ENCODE measurements at places on chromosomes 4 and X.

GRCh38 chrX:69991685-69992084 is 58.1 kb downstream of the AWAT2 start:
- DNase-seq = no peak

DNA sequence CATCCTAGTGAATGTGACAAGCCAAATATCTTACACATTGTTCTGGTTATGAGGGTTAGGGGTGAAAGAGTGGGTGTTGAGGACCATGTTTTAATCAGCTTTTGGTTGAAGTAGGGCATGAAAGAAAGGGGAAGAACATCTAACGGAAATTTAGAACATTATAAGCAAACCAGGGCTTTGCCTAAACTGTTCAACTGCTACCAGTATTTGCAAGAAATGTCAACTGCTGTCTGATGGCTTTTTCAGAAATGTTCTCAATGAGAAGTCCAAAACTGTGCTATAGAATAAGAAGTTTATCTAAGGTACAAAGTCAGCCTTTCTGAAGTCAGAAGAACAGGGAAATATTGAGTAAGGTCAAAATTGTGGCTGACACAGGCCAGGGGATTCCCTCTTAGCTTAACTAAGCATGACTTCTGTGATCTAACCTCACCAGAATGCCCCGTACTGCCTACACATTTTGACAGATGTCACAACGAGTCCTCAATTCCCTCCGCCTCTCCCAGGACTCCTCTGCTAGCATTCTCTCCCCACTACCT is 67.1 kb downstream of the DTHD1 start:
- DNase-seq = peak; percentile 18

DNA sequence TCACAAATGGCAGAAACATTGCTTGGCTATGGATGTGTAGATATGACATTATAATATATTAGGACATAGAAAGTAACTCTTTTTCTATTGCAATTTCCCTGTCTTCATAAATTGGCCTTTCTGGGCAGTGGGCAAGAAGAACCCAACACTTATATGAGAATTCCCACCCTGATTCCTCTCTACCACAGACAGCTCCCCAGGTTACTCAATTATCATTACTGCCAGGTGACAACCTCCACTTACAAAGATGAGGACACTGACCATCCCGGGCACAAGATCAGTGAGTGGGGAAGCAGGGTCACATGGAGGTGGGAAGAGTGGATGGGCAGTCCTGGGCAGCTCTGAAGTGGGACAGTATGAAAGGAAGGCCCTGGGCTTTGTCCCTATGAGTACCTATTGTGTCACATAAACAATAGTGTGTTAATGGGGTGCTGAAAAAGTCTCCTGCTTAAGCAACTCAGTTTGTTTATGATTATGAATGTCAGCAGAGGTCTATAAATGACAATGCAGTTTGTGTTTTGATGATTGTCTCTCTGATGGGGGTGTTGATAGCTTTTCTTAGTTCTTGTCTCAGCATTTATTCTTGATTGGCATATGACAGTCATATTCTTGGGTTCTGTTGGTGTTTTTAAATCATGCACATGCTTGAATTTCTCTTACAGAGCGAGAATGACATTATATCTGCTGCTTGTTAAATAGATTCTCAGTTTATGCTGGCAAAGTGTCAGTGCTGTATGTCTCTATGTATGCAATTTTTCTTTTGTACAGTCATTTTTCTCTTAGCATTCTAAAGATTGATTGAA is 99.9 kb downstream of the SLIT2 start:
- DNase-seq = no peak

DNA sequence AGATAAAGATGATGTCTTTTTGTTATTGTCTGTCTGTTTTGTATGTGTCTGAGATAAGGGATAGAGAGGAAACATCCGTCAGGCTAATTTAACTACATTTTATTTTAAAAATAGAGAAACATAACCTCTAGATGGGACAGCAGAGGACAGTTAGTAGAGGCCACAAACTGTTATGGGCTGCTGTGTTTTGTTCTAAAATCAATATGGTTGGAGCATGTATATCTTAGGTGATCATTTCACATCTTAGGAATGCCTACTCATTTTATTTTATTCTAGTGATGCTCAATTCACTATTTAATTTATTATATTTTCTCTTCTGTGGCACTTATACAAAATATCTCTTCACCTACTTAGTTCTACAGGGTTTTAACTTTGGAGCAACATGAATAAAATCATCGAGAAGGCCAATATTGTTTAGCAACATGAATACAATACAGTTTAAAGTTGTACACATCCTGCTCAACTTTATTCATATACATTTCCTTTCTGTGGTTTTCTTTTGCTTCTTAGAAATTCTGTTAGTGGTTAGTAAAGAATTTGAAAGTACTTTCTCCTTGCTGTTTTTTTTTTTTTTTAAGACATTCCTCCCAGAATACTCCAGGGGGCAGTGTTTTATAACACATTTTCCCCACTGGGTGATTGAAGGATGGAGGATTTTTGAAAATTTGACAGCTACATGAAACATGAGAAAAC is 392.9 kb downstream of the UNC5C start:
- DNase-seq = no peak

DNA sequence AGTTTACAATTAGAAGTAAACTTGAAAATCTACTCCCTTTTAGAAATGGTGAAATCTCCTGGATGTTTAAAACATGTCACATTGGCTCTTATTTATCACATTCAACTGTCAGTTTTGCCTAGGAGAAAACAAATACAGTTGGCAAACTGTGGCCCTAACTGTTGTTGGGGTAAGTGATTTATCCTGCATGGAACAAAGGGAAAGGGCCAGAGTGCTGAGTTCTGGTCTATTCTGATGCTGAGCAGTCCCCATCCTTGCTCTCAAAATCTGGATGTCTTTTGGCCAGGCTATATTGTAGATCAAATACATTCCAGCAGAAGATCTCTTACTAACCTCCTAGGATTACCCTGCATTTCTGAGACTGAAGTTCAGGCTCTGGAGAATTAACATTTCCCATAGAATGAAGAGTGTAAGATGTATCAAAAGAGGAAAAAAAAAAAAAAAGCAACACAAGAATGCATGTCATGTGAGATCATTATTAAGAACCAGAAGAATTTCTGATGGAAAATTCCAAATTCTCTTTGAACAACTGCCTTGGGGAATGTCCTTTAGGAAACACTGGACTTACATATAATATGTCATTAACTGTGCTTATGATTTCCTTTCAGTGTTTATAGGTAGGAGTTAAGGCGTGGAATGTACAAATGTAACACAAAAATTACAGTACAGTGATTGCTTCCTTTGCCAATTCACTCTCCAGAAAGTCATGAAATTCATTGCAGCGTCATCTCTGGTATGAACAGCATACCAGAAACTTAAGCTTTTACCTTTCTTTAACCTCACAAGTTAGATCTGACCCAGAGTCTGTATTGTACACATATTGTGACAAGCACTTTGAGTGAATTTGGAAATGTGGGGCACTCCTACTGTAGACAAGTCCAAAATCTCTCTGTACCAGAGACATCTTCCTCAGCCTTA is 1012.5 kb upstream of the LCORL start:
- no peak for DNase-seq

GRCh38 chr4:61175495-61175894 is 24.6 kb upstream of the ADGRL3 start:
- DNase-seq = no peak

DNA sequence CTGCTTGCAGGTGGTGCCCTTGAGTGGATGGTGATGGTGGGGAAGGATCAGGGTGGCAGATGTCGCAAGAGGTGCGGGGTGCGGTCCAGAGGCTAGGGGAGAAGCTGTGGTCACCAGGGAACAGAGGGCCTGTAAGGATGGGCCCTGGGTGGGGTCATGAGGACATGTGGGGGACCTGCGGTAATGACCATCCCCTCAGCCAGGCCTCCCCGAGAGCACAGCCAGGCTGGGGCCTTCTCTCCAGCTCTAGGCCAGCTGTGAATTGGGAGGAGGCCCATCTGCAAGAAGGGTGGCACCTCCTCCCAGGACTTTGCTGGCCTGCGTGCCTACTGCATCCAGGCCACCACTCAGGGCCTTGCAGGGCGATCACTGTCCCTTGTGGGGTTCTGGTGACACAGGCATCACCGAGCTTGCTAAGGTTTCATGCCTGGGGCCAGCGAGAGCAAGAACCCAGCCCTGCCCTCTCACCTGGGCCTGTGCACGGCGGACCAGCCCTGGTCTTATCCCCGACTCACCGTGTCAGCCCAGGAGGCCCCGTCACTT is 34.1 kb upstream of the MXD4 start:
- DNase-seq = no peak

- no peak for DNase-seq
Observed at GRCh38 chr4:79253168-79253567, 72.7 kb downstream of the NAA11 start.

GRCh38 chrX:39414290-39414854 is 613.1 kb downstream of the MID1IP1 start:
- DNase-seq = no peak

DNA sequence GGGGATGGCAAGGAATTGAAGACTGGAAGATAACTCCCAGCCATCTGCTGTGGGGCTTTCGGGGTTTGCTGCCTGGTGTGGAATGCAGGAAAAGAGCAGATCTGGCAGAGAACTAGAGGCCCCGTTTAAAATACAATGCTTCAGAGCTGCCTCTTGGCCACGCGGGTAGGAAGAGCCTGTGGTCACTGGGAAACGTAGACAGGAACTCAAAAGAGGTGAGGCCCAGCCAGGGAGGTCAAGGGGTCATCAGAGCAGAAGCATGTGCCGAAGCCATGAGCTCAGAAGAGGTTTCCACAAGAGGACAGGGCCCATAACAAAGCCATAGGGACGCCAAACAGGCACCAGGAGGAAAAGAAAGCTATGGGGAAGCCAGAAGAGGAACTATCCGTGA is 14.5 kb upstream of the STS start:
- DNase-seq = no peak

- DNase-seq = no peak
Observed at GRCh38 chrX:150080497-150080896, 142.2 kb upstream of the EOLA2 start.

- DNase-seq = no peak
Observed at GRCh38 chr4:147349193-147349592, 131.7 kb upstream of the EDNRA start.

- no peak for DNase-seq
Observed at GRCh38 chrX:19789782-19790181, 97.6 kb downstream of the SH3KBP1 start.

GRCh38 chr4:51831133-51831532 is 11.8 kb upstream of the DCUN1D4 start:
- peak; percentile 65 for DNase-seq

- peak; percentile 20 for DNase-seq
Observed at GRCh38 chr4:40307627-40308497, 27.3 kb upstream of the CHRNA9 start.
